Sciatic nerve (tissue), 2 donors: ENCODE measurements at places on chromosomes 13 and 19.

GRCh38 chr13:31908696-31909411 lies 122.7 kb upstream of the FRY start:
- no peak for DNase-seq

GRCh38 chr19:46616631-46617322 lies 8.1 kb downstream of the PTGIR start:
- no peak for DNase-seq

GRCh38 chr19:7132054-7132453 lies 62.6 kb downstream of the ZNF557 start:
- DNase-seq, result no peak

- DNase-seq, result no peak
Observed at GRCh38 chr19:2325281-2326046, 2.9 kb downstream of the LSM7 start.

DNA sequence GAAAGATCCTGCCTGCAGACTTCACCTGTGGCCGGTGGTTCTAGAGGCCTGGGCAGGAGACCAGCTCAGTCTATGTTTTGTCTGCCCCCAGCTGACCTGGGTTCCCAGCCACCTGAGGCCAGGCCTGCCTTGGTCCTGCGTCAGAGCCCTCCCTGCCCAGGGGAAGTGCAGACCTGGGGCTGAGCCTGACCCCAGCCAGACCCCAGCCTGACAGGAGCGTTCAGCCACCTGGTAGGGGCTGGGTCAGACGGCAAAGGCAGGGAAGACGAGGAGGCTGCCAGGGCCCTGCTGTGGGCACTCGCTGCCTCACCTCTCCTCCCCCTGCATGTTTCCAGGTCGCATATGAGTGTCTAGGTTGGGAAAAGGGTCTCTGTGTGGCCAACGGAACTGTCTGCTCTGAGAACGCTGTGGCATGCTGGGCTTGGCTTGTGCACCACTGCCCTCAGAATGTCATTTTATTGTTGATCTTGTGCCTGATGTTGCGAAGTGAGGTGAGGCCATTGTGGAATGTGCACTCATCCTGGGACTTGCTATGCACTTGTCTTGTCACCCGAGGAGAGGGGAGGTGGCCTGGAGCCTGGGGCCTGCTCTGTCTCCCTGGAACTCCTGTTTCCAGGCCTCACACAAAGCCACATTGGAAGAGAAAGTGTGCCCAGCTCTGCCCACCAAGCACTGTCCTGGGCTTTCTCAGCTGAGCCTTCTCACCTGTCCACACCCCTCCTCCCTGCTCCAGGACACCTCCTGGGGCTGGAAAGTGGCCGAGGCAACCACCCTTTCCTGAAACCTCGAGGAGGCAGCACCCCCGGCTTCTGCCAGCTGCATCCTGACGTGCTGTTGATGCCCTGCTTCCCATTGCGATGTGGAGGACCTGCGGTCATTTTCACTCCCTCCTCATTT lies 15.2 kb upstream of the MCF2L start:
- DNase-seq, result peak; percentile 42

DNA sequence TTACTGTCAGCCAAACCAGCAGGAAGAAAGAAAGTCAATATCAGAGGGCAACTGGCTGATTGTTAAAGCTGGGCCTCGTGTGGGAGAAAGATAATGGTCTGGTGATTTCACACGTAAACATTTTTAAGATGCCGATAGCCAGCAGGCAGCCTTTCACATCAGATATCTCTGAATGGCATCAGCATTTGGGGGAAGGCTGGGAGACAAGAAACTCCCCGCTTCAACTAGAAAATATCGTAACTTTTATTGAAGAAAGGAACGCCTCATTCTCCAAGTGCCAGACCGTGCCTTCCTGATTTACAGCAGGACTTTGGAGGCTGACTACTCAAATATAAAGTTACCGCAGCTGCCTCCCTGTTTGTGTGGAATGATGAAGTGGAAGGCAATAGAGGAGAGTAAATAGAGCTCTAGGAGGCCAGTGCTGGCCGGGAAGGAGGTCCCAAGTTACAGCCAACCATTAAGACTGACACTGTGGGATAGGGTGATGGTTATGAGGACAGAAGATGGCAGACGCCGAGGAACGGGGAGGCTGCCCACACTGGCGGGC lies 284.3 kb upstream of the MAB21L1 start:
- no peak for DNase-seq

DNA sequence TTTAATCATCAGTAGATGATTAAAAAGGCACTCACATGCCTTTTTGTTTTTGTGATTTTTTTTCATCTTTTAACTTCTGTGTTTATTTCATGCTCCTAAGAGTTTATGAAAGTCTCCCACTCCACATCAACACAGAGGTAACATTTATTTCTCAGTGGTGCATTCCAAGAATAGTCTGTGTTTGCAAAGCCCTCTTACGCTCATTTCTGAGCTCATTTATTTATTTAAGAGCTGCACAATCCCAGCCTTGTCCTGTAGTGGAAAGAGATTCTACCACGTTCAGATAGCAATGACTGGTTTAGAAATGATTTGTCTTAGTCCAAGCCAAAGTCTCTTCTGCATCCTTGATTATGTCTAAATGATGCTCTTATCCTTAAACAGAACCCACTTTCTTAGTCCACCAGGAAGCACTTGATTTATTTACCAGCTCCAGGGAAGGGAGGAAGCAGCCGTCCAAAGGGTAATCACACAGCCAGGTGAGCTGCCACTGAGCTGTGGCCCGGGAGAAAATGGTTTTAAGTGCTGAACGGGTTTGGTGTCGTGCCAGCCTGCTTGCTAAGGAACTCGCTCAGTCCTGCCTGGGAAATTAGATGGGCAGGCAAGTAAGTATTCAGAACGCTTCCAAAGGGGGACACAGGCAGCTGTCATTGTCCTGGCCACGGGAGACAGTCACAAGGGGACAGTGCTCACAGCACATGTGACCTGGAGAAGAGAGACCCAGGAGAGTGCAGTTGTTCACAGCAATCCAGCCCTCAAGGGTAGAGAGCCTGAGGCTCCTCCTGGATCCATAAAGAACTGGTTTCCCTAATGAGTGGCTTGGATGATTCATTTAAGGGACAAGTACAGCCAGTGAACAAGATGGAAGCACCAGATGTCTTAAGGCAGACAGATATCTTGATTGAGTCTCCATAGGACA lies 131.8 kb upstream of the WASF3 start:
- no peak for DNase-seq

GRCh38 chr13:30714629-30715371 lies 20.5 kb upstream of the ALOX5AP start:
- DNase-seq, result no peak

GRCh38 chr13:74203576-74203975 lies 69.4 kb upstream of the KLF12 start:
- DNase-seq, result no peak

DNA sequence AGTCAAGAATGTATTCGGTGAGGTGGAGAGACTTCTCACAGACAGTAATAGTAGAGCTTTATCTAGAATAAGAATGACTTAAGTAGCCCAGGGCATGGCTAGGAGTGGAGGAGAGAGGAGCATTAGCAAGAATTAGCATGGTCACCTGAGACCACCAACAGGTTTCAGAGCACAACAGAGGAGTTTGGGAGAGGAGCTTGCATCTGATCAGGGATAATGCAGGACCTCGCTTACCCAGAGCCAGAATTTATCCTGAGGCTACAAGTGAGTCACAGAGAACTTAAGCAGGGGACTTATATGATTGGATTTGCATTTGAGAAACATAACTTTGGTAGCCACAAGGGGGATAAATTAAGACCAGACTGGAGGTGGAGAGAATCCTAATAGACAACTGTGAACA lies 102.1 kb upstream of the FNDC3A start:
- DNase-seq, result no peak

GRCh38 chr19:3015126-3016057 lies 13.7 kb downstream of the TLE2 start:
- DNase-seq, result no peak

DNA sequence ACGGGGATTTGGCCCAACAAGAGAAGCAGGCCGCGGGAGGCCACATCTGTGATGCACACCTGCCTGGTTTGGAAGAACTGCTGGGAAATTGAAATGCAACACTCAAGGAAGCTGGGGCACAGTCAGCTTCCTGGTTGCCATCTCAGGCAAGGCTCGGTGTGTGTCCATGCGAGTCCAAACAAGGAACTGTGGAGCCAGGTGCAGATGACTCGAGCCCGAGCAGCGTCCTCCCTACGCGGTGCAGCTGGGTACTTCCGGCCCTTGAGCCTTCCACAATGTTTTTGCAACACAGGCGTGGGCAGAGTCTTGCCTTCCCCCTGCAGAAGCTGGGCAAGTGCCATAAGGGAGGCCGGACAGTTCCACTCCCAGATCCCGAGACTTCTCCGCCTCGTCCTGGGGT lies 94.6 kb downstream of the CRYL1 start:
- no peak for DNase-seq

- no peak for DNase-seq
Observed at GRCh38 chr13:103078158-103078557, 11.9 kb upstream of the SLC10A2 start.

DNA sequence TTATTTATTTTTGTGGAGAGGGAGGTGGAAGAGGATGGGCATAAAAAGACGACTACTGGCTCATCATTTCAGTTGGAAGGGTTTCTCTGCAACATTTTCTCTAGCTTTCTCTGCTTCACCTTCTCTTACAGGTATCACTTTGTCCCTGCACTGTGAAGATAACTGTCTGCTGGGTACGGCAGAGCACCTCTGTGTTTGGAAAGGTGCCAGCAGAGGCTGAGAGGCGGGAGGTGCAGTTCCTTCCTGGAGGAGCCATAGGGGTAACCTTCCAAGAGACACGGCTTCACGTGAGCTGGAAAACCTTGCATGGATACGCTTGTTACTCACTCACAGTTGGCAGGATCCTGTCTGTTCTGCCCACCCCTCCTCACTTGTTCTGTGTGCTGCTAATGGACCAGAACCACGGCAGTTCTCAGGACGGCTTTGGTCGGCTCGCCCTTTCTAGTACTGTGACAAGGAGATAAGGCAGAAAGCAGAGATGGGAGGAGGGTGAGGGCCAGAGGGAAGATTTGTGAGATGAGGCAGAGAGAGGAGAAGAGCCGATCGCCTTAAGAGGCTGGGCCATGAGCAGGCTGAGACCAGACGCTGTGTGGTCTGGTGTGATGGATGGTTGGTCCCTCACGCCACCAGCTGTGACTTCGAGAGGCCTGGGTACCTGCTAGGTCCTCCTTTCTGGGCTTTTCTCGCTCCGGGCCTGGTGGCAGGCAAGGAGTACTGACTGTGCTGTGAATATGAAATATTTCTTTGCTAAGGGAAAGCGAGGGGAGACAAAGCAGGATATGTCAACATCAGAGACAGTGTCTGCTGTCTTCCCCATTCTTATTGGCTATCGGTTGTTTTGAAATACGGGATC lies 66.8 kb downstream of the MRPL57 start:
- no peak for DNase-seq

DNA sequence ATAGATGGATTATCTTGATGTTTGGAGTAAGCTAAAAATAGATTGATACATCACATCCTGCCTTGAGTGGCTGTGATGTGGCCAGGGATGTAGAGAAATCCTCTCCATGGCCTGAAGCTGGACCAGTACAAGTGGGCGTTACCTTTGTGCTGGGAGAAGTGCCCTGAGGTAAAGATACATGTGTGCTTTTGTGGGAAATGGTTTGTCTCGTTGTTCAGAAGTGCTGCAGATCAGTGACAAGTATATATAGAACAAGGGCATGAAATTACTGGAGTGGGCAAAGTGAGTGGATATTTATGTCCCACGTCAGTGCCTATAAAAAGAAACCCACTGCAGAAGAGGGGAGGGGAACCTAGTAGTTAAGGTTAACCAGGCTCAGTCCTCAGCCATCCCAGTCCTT lies 12.2 kb upstream of the ZNF304 start:
- no peak for DNase-seq

- DNase-seq, result no peak
Observed at GRCh38 chr13:51942189-51942588, 69.1 kb downstream of the ATP7B start.

DNA sequence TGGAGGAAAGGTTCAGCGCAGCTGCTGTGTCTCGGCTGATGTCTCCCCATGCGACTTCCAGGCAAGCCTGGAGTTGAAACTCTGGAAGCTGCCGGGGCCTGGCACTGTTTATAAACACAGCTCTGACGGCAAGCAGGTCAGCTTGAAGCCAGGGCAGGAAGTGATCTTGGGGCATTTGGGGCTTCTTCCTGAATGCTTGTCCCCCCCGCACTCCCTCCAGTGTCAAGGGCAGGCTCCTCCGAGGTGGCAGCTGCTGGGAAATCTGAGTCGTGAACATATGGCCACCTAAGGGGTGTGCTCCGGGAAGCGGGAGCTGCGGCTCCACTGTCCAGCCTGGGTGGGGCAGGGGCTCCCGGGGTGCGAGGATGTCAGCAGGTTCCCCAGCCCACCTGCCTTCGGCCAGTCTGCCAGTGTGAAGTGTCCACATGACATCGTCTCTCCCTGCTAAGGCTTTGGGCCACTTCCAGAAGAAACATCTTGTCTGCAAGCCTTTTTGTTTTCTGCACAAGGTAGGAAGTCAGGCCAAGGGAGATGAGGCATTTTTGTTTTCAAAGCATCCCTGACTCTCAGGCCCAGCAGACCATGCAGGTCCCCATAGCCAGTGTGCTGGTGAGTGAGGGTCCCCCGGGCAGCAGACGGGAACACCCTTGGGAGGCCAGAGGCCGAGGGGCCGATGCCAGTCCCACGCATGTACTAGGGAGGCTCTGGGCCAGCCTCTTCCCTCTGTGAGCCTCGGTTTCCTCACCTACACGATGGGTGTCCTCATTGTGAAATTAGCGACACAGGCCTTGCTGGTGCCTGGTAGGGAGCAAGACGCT lies 2.7 kb downstream of the PIAS4 start:
- DNase-seq, result no peak

DNA sequence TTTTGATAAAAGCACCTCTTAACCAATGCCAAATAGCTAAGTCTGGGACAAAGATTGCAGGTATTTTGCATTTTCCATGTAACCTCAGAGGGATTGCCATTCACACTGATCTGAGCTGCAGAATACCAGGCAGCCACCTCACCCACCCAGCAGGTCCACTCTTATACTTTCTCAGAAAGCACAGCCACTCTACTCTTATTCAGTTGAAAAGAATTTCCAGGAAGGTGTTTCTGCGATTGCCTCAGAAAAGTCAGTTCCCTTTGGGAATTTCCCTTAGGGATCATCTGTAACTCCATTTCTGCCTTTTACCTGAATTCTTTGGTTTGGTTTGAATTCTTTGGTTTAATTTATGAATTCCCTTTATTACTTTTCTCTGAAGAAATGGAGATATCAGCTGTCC lies 904 bp upstream of the ALOX5AP start:
- DNase-seq, result no peak

GRCh38 chr19:681029-682019 lies 5.1 kb downstream of the FSTL3 start:
- peak; percentile 97 for DNase-seq

DNA sequence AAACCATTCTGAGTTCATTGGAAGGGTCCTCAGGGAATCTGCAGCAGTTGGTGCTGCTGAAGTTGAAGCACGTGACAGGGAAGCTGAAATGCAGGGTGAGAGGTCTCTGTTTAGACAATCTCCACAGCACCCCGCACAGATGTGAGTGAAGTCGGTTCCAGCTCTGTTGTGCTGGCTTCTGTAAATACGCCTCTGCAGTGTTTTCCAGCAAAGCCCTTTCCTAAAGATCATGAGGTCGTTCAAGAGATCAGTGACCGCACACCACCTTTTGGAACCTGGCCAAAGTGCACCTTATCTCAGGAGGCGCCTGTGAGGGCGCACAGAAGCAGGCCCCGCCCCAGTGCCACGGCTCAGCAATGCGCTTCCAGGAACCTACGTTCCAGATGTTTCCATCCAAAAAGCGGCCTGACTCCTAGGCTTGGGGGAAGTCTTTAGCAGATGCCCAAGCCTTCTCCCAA lies 10.8 kb downstream of the CUL4A start:
- DNase-seq, result no peak
